Stimulated activated CD4-positive, alpha-beta T cell treated with anti-CD3 and anti-CD28 coated beads, Interleukin-4, amount 100 ng/mL, for 4 hours (primary cell): ENCODE measurements at places on chromosomes 6 and 20.
A peak's percentile ranks its signal among the peaks of the same experiment; 100 is the strongest.

DNA sequence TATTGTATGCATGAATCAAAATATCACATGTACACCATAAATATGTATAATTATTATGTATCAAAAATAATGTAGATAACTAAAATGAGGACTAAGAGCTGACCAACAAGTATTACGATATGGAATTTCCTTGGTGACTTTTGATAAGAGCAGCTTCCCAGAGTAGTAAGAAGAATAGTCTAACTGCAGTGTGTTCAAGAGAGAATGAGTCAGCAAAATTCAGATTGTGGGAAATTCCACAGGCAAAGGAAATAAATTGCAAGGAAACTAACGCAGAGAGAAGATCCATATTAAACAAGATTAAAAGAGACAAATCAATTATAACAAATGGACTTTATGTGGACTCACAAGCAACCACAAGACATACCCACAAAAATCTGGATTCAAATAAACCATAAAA is 26.4 kb downstream of the FRK start:
- no peak for DNase-seq

GRCh38 chr6:42616716-42617115 is 52.9 kb downstream of the UBR2 start:
- no peak for DNase-seq

GRCh38 chr6:73513496-73513854 is 7.4 kb downstream of the EEF1A1 start:
- DNase-seq: no peak

GRCh38 chr6:72363844-72364740 is 257.8 kb upstream of the KCNQ5 start:
- DNase-seq: no peak

DNA sequence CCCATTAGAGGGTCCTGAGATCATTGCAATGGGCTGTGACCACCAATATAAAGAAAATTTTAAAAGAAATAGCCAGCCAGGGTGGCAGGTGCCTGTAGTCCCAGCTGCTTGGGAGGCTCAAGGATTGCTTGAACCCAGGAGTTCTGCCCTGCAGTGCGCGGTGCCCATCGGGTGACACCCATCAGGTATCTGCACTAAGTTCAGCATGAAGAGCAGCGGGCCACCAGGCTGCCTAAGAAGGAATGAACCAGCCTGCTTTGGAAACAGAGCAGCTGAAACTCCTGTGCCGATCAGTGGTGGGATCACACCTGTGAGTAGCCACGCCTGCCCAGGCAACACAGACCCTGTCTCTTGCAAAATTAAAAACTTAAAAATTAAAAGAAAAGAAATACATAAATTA is 102.5 kb upstream of the FOXC1 start:
- no peak for DNase-seq

DNA sequence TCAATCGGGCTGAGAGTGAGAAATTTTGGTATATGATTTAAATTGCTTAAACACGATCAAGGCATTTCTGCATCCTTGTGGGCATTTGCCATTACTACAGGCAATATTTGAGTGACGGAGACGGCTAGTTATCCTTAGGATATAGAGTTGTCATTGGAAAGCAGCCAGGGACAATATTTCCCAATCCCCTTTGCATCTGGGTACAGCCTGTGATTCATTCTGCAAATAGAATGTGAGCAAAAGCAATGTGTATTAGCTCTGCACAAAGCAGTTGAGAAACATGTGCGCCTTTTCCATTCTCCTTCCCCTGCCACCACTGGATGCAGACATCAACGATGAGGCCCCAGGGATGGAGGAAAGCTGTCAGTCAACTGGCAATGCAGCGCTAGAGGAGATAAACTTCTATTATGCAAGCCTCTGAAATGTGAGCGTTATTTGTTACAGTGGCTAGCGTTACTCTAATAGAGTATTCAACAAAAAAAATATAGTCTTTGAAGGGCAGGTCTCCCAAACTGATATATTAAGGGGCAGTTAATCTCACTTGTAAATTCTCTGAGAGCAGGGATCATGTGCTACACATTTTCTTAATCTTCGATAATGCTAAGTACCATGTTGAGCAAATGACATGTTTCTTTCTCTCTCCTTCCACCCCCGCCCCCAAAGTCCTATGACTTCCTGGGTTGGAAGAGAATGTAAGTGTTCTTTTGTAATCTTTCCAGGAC is 37.1 kb upstream of the NCOA3 start:
- no peak for DNase-seq

DNA sequence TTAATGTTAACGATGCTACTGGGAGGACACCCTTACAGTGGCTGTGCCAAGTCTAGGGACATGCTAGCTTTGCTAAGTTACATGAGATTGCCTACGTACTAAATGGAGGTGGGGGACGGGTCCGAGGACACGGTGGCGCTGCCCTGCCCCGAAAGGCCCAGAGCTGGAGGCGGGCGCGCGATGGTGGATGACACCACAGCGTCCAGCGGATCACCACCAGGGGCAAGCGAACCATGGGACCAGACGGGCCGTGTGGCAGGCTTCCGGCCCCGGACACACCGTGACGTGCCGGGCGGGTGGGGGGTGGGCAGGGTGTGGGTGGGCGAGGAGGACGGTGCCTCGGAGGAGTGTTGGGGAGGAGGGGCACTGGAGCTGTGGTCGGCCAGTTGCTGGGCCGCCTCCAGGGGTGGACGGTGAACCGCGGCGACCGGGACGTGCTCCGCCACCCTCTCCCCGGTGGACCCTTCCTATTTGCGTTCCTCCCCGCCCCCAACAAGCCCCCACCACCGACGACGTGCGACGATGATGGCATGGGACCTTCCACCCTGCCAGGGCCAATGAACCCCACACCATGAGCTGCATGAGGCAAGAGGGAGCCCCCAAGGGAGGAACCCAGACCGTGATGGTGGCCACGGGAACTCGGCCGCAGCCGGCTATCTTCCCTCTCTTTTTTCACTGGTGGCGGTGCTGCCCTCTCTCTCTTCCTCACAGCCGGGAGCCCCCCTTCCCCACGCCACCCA is 773.3 kb upstream of the DEFB115 start:
- DNase-seq: no peak

- DNase-seq: peak; percentile 5
These were observed 224 bp downstream of the MPC1 start for GRCh38 chr6:166382500-166382932.
